Prostate gland (tissue), 2 donors: ENCODE measurements at places on chromosomes 1 and 21. TPM values are rescaled to one million over a fixed set of nuclear protein-coding genes. Genes with fewer than 3 reads are reported as not detected.

BEND5 gene
- total RNA-seq = 5.2 TPM

C1orf141 gene
- 5.4 TPM for total RNA-seq

PCSK9 gene
- total RNA-seq = 0.45 TPM

SH3D21 gene
- 10.6 TPM for total RNA-seq

OR2L2 gene
- total RNA-seq = not detected

AADACL4 gene
- total RNA-seq = not detected

CENPS gene
- 34.8 TPM for total RNA-seq

NEGR1 gene
- 2.3 TPM for total RNA-seq

CYP2J2 gene
- total RNA-seq = 1.2 TPM

DCST1 gene
- 0.51 TPM for total RNA-seq

MAN1C1 gene
- 22.8 TPM for total RNA-seq

MTARC1 gene
- total RNA-seq = 5.7 TPM

CLCA1 gene
- not detected for total RNA-seq

RNU1-3 gene
- total RNA-seq = under 0.01 TPM

LY9 gene
- total RNA-seq = 1.7 TPM

WLS gene
- 92.1 TPM for total RNA-seq

RNU1-4 gene
- total RNA-seq = under 0.01 TPM

LCE2B gene
- not detected for total RNA-seq

LCE2C gene
- total RNA-seq = not detected

TMEM269 gene
- total RNA-seq = 0.62 TPM

KIF26B gene
- total RNA-seq = 3.3 TPM

CELF3 gene
- total RNA-seq = 0.34 TPM

FAF1 gene
- total RNA-seq = 40.4 TPM

RAVER2 gene
- 11.8 TPM for total RNA-seq

MAGOH gene
- 23.0 TPM for total RNA-seq

PTTG1IP gene
- total RNA-seq = 244 TPM

LCE6A gene
- not detected for total RNA-seq

SPRR2B gene
- not detected for total RNA-seq

RIT1 gene
- 20.8 TPM for total RNA-seq

BCAR3 gene
- total RNA-seq = 52.8 TPM
